ENCODE measurements at places on chromosomes 1 and 21.

- DNase-seq = no peak
Observed at GRCh38 chr1:8844501-8845006, 27.1 kb upstream of the RERE start.

- no peak for DNase-seq
Observed at GRCh38 chr1:76075877-76076276, 1.3 kb downstream of the ST6GALNAC3 start.

GRCh38 chr1:228312136-228312764 is 94.4 kb downstream of the TRIM11 start:
- no peak for DNase-seq

DNA sequence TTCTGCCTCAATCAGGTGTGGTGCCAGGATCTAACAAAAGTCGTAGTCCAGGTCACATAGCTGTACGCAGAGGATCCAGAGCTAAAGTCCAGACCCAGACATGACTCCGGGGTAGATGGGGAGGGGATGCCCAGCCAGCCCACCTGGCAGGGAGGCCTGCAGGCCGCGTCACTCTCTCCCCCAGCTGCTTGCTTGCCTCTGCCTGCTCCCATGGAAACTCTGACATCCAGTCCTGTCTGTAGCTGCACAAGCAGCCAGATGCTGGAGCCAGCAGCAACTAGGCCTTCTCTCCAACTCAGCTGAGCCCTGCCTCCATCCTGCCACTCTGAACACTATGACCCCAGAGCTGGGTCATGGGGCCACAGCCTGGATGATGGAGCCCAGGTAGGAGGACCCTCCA is 8.1 kb downstream of the COL8A2 start:
- no peak for DNase-seq

- DNase-seq = no peak
Observed at GRCh38 chr1:10677491-10678391, 118.7 kb downstream of the CASZ1 start.

GRCh38 chr1:16971341-16972188 is 8.9 kb downstream of the MFAP2 start:
- no peak for DNase-seq

DNA sequence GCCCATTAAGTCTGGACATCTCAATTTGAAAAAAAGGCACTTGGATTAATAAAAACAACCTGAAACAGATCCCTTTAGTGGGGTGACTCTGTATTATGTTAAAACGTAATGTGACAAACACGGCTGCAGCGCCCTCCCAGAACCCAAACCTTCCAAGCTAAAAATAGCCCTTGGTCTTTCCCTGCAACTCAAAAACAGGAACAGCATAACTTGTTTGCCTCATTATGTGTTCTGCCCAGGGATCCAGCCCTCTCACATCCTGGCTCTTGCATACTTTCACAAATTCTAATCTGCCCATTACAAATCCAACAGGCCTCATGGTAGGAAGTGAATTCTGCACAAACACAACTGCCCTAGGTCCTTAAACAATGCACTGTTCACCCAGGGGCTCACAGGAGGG is 94.7 kb upstream of the GADD45A start:
- DNase-seq = no peak

GRCh38 chr1:2408859-2409276 is 3.5 kb downstream of the PEX10 start:
- no peak for DNase-seq

- DNase-seq = peak; percentile 88
Observed at GRCh38 chr1:175146529-175147213, 45.9 kb downstream of the KIAA0040 start.

DNA sequence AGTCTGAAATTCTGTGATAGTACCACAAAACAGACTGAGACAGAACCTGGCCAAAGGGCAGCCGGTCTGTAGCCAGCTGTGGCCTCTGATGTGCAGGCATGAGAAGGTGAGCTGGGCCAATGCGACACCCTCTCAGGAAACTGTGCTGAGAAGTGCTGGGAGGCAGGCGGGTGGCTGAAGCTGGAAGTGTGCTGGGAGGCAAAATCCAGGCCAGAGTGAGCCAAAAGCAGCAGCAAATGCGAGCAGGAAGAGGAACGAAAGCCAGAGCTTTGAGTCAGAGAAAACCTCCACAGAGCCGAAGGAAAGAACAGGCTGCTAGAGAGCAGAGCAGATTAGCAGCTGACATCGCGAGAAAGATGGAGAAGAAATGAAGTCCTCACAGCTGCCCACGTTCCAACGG is 10.2 kb upstream of the ATP13A2 start:
- DNase-seq = no peak

- DNase-seq = no peak
Observed at GRCh38 chr1:181131255-181131941, 42.9 kb downstream of the IER5 start.

DNA sequence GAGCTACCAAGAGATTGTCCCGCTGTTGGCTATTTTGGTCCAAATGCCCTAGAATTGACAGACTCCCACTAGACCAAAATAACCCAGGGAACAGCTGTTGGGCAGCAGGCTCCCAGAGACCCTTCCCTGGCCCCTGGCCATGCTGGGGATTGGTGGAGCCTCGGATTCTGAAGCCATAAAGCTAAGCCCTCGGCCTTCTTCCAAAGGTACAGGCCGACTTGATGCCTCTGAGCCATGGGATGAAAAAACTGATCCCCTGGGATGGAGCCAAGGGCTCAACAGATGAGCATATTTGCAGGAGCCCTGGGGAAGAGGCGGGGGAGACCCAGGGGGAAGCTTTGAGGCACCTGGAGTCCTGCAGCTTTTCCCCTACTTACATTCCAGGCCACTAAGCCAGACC is 1.0 kb upstream of the LRRC38 start:
- no peak for DNase-seq

DNA sequence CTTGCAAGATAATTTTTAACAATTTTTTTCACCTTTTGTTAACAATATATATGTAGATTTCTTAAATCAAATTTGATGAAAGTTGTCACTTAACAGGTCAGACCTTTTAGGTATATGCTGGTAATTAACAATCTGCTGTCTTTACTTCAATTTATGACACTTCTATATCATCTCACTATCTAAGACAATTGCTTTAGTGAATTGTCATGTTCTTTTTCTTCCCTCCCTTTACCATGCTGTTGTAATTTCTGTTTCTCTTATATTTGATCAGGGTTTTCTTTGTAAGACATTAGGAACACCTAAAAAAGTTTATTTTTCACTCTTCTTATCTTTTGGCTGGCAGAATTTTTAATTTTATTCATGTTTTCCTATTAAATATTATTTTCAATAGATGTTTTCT is 2.0 kb downstream of the IFI16 start:
- no peak for DNase-seq

GRCh38 chr1:27349784-27350662 is 8.2 kb downstream of the SYTL1 start:
- DNase-seq = peak; percentile 83

GRCh38 chr21:43613755-43614638 is 45.3 kb downstream of the HSF2BP start:
- DNase-seq = no peak

DNA sequence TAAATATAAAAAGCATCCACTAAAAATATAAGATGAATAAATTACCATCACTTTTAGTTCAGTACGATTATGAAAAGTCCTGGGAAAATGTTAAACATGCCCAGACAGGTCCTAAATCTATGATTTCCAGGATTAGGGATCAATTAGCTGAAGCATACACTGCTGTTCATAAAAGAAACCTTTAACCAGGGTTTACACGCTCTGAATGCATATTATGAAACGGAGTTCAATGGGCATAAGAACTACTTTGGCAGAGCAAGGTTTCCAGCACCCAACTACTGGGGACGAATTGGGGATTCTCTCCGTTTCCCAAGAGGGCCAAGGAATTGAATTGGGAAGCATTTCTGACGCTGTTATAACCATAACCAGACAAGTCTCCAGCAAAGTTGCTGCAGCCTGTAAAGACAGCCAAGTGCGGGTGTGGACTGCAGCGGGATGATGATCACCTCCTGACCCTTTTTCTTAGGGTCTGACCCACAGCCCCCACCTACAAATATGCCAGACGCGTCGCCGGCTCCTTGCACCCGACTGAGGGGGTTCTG is 1.6 kb downstream of the SLC30A1 start:
- no peak for DNase-seq

All from HEK293T (cell line).